ENCODE measurements at places on chromosomes 11 and 22.

DNA sequence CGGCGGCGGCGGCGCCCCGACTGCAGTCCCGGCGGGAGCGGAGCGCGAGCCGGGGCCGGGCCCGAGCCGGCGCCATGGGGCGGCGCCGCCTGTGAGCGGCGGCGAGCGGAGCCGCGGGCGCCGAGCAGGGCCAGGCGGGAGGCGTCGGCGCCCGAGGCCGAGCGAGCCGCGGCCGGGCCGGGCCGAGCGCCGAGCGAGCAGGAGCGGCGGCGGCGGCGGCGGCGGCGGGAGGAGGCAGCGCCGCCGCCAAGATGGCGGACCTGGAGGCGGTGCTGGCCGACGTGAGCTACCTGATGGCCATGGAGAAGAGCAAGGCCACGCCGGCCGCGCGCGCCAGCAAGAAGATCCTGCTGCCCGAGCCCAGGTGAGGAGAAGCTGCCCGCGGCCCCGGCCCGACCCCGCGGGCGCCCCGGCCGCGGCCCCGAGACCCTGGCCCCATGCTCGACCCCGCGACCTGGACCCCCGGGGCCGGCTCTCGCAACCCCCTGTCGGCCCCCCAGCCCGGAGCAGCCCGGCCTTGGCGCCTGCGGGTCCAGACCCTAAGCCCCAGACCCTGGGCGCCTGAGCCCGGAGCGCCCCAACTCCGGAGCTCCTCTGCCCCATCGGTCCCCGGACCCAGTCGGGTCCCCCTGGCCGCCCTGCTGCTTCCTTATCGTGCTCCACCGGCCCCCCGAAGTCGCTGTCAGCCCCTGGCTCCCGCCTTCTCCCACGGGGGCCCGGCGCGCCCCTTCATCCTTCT, at the start of gene GRK2:
TSS of gene GRK2 (plus strand) at position 25 of the 739 bp plus-strand sequence. CDS start at position 252, 227 bp downstream.
- no peak for DNase-seq

GRCh38 chr11:79046366-79046765, 394.5 kb downstream of the TENM4 start:
- no peak for DNase-seq

GRCh38 chr11:75858613-75859012, 43.6 kb downstream of the UVRAG start:
- no peak for DNase-seq

DNA sequence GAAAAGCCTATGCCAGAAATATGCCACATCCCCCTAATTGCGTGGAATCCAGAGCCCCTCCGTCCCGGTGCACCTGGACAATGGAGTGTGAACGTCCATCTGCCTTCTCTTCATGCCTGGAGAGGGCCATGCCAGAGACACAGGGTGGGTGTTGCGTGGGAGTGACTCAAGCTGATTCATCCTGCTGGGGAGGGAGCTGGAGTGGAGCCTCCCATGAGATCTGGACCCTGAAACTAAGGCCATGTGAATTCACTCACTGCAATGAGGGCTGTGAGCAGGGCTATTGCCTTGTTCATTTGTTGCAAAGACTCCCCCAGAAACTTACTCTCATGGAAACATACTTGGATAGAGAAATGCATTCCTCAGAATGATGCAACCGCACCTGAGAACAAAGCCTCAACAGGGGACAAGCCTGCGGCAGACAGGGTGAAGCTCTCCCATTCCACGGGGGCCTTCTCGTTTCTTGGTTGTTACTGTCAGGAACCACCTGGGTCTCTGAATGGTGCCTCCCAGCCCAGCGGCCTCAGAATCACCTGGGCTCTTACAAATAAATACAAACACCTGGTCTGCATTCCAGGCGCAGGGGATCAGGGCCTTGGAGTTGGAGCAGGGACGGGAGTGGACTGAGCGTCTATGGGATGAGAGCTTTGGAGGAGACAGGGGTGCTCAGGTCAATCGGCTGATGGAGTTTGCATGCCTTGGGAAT, 1031.2 kb downstream of the BRD1 start:
- DNase-seq, result no peak

DNA sequence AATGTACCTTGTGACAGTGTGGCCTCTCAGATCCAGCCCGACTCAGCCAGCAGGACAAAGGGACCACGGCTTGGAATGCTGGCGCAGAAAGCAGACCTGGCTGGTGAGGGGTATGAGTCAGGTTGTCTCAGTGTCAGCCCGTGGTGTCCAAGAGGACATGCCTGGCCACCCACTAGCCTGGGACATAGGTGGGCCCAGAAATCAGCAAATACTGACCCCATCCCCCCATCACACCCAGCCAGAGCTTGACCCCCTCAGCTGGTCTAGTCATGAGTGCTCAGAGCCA, 4.5 kb downstream of the BANF1 start:
- no peak for DNase-seq

DNA sequence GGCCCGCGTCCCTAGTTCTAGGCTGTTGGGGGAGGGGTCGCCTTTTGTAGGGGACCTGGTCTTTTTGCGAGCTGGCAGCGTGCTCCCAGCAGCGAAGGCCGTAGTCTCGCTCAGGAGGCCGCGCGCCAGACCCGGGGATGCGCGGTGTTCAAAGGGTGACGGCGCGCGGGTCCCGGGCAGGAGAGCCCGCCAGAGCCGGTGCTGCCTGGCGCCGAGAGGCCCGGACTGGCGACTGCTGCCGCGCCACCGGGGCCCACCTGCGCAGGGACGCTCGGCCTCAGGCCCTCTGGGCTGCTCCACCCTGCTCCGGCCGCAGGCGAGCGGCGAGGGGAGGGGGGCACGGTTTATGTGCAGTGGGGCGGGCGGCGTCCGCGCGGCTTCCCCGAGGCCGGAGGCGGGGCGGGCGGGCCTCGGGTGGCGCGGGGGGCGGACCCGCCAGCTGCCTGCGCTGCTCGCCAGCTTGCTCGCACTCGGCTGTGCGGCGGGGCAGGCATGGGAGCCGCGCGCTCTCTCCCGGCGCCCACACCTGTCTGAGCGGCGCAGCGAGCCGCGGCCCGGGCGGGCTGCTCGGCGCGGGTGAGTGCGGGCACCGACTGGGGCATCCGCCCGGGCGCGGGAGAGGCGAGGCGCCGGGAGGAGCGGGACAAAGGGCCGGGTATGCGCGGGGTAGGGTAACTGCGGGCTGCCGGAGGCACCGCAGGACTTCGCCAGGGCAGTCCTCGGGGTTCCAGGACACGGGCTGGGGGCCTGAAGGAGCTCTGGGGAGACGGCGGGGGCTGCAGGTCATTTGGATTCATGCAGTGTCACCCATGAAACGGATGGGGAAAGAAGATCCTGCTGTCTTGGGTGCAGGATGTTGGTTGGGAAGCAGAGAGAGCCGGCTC, at the start of gene PRSS23:
TSS of gene PRSS23 (plus strand) at position 467 of the 884 bp plus-strand sequence. CDS start 7,102 bp downstream, outside the sequence.
- peak; percentile 21 for DNase-seq

DNA sequence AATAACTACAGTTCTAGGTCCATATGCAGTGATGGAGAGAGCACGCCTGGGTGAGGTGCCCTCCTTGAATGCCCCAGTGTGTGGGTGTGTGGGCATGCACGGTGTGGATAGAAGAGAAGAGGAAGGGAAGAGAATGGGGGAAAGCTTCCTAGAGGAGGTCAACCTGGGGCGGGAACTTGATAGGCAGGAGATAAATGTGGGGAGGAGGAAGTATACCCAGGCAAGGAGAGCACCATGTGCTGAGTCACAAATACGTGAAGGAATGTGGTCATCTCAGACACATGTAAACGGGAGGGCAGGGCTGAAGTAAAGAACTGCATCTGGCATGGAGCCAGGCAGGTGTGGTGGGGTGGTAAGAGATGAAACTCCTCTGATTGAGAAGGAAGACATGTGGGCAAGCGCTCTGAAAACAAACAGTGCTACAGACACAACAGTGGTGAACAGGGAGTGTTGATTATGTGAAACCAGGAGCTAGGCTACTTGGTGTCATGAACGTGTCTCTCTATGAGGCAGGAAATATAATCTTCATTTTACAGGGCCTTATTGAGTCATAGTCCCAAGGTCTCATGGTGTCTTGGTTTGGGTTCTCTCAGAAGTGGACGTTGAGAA, 61.5 kb upstream of the EED start:
- peak; percentile 86 for DNase-seq

DNA sequence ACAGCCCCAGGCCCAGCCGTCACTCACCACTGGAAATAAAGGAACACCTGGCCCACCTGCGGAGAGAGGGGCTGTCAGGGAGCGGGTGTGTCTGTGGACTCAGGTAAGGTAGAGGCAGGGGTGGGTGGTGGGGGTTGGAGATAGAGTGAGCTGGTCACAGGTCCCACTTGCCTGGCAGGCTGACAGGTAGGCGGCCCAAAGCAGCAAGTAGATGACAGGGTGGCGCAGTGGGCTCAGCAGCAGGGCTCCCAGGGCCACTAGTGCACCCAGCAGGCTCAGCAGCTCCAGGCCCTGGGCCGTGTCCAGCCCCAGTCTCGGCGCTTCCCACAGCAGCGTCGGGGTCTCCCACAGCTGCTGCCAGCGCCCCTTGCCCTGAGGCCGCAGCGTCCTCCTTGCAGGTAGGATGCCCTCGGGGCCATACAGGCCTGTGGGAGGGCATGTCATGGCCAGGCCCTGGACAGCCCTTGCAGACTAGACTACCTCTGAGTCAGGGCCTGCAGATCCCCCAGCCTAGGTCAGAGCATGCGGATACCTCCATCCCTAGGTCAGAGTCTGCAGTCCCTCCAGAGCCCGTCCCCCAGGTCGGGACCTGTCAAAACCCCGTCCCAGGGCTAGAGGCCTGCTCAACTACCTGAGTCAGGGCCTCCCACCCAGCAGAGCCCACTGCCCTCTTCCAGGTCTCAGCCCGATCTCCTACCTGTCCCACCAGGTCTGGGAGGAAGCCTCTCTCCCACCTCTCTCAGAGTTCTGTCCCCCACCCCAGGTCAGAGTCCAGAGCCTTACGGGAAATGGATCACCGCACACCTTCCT, 686 bp downstream of the LMF2 start:
- DNase-seq, result no peak

DNA sequence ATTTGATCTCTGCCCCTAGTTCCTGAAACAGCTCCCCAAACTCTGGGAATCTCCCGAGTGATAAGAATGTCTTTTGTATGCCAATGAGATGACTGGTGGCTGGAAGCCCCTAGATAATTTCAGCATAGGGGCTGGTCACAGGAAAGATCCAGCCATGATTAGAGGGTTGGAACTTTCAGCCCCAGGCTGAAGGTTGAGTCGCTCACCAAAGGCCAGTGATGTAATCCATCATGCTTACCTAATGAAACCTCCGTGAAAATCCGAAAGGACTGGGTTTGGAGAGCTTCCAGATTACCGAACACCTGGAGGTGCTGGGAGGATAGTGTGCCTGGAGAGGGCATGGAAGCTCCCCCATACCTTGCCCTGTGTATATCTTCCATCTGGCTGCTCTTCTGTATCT, 26.0 kb downstream of the LRRC32 start:
- DNase-seq, result no peak

GRCh38 chr11:126519764-126520734, 164.6 kb downstream of the ST3GAL4 start:
- no peak for DNase-seq

DNA sequence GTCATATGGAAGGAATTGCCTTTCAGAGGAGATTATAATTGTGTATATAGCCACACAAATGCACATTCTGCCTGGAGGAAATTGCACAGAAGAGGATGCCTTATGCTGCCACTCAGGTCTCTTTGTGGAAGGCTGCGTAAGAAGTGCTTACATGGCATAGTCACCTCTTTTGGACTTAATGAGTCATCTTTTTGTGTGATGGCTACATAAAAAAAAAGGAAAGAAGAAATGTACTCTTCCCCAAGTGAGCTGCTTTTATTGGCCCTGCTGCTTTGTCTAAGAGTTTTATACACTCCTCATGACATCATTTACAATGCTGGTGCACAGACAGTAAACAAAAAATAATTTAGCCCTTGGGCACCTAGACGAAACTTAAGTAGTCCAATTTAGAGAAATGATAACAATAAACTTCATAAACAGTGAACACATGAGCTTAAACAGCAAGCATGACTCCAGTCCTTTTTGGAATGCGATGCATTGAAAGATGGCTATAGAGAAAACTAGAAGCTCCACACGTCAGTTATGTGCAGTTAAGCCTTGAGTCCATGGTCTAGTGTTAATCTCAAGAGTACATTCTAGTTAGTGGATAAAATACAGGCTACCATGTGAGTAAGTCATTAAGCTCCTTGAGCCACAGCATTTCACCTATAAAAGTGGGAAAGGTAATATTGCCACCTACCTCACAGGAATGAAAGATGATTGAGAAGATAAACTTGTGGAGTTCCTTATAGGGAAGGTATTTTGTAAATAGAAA, 12.0 kb downstream of the CSTPP1 start:
- DNase-seq, result no peak

GRCh38 chr11:78080084-78080817, 589 bp upstream of the NDUFC2 start:
- no peak for DNase-seq

DNA sequence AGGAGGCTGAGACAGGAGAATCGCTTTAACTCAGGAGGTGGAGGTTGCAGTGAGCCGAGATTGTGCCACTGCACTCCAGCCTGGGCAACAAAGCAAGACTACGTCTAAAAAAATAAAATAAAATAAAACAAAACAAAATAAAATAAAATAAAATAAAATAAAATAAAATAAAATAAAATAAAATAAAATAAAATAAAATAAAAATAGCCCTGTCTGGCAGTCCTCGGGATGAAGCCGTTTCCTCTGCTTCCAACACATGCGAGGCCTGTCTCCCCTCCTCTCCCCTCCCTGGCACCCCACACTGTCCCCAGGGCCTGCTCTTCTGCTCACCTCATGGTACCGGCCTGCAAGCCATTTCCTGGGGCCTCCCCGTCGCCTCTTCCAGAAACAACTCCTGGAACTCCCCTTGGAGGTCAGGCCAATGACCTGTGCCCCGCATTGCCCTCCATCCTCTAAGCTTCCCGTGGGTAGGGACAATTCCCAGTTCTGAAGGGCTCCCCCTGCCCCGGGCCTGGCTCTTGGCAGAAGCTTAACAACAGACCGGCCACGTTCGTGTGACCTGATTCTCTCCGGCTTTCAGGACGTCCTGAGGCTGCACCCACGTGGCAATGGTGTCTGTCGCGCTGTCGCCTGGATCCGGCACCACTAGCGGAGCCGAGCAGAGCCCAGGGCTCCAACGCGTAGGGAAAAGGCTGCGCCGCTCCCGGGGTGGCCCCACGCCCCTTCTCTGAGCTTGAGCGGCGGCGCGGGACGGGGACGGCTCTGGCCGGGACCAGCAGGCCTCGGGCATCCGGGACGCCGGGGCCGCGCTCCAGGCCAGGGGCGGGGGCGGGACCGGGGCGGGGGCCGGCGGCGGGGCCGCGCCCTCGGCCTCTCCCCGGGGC, 456 bp upstream of the PARVB start:
- DNase-seq, result peak; percentile 25

- no peak for DNase-seq
Measured at GRCh38 chr22:40422558-40423309, 52.3 kb downstream of the SGSM3 start.

DNA sequence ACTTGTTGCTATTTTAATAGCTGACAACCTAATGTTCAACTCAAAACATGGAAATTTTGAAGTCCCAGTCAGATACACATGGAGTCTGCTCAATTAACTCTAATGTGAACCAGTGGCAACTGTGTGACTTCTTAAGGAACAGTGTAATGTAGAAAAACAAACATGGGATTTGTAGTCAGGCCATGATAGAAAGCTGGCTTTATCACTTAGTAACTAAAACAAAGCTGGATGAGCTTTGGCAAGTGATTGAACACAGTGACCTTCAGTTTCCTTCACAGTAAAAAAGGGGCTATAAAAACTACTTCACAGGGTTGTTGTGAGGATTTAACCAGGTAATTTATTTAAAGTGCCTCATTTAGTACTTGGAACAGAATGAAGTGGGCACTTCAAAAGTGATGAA, 62.6 kb downstream of the PRCP start:
- no peak for DNase-seq

Measured in stimulated activated CD4-positive, alpha-beta T cell treated with anti-CD3 and anti-CD28 coated beads, Interleukin-1b, Interleukin-23, amount 100 ng/mL, for 48 hours (primary cell).